ENCODE measurements at places on chromosomes 11 and 22.

DNA sequence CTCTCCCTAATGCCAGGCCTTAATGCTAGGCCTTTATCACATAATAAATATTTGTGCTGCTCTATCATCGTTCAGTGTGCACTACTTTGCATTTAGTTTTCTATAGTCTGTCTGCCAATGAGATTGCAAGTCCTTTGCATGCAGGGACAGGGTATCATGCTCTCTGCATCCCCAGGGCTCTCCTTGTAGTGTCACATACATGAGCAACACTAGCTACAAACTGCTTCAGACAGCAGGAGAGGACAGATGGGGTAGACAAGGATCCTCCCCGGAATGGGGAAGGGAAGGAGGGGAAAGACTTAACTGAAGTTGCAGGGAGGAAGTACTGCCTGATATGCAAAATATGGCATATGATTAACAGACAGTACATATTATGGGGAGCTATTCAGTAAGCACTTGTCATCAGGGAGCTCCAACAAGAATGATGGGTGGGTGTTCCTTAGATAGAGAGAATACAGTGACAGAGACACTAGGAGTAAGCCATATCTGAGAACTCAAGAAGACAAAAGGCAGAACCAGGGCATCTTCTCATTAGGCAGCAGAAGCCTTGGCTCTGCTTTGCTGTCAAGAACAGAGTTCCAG is 42.8 kb downstream of the ZNF202 start:
- DNase-seq = no peak

DNA sequence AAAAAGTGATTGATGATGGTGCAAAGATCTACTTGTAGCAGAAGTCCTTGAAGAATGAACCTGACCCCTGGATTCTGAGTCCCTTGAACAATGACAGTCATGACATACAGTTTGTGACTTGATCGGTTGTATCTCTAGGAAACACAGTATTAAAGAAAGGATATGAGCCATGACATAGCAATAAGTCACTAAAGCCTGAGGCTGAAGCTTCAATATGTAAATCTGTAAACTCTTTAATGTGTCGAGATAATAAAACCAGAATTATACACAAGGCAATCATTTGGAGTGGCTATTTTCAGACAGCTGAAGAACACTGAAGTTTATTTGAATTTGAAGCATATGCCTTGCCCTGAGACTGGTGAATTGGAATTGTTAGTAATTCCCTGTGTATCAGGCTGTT is 911.5 kb upstream of the RAG2 start:
- no peak for DNase-seq

DNA sequence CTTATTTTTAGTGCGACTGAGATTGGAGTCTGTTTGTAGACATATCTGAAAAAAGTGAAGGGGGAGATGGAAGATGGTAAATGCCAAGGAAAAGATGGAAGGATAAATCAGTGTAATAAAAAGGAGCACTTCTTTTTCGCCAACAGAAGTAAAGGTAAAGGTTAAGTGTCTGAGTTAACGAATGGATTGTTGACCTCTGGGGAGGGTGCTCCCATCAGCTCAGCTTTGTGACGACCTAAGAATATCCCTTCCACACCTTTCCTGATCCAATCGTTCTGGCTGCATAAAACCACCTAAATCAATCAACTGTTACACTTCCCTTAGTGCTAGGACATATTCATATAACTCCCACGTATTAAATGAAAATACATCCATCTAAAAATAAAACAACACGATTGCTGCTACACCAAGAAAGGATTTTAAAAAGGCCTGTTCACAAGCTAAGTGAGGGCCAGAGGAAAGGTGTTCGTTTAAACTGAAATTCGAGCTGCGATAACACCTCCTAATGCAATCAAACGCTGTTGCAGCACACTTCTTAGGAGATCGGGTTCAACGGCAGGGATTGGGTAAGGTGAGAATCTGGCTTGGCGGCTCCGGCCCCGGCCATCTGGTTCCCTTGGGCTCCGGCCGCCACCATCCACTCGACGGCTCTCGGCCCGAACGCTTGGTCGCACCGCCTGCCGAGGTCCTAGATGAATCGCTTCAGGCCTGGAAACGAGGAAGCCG is 658 bp downstream of the C11orf71 start:
- no peak for DNase-seq

GRCh38 chr11:70268526-70268925 is 2.0 kb upstream of the PPFIA1 start:
- no peak for DNase-seq

DNA sequence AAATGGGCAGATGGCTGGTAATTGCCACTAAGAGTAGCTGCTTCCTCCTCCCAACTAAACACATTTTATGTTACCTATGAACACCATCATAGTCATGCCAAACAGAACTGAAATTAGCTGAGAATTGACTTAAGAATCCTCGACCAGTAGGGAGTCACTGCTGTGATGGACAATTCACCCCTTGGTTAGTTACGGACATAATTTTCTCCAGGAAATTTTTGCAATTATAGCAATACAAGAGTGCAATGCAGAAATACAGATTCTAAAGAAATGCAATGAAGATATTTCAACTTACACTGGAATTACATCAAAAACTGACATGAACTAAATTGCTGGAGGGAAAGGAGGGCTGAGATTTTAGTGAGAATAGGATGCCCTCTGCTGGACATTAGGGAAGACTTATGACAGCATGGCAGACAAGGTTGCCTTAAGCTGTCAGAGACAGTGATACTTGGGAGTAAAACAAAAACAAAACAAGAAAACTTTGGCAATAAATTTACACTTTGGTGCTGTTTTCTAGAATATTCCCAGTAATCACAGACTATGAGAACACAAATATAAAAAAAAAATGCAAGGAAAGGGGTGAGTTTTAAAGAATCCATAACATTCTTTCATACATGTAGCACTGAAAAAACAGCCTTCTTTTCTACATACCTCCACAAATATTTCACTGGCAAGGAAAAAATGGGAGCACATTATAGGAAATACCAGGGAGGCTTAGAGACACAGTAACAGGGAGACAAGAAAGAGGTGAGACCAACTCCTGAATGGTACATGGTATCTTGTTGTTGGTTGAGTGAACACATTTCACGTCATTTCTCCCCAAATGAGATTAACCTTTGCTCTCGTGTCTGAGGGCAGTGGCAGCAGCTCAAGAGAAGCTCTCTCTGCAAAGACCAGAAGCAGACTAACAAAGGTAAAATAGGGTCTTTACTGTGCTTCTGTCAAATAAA is 11.2 kb upstream of the PPP2R1B start:
- no peak for DNase-seq

DNA sequence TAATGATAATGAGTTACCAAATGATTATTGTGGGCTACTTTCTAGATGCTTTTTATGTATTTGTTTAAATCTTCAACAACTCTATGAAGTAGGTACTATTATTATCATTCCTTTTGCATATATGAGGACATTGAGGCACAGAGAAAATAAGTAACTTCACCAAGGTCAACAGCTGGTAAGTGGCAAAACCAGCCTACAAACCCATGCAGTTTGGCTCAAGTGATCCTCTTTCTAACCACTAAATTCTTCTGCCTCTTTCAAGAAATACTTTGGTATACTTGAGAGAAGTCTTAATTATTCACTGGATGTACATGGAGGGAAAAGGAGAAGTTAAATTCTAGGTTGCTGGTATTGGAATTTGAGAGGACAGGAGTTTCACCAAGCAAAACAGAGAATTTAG is 495.2 kb upstream of the CADM1 start:
- no peak for DNase-seq

- DNase-seq = no peak
Measured at GRCh38 chr22:22507743-22508273, 734 bp downstream of the ZNF280B start.

- DNase-seq = no peak
Measured at GRCh38 chr11:124080327-124081001, 34.8 kb upstream of the VWA5A start.

GRCh38 chr11:95541715-95542114 is 247.9 kb downstream of the FAM76B start:
- no peak for DNase-seq

DNA sequence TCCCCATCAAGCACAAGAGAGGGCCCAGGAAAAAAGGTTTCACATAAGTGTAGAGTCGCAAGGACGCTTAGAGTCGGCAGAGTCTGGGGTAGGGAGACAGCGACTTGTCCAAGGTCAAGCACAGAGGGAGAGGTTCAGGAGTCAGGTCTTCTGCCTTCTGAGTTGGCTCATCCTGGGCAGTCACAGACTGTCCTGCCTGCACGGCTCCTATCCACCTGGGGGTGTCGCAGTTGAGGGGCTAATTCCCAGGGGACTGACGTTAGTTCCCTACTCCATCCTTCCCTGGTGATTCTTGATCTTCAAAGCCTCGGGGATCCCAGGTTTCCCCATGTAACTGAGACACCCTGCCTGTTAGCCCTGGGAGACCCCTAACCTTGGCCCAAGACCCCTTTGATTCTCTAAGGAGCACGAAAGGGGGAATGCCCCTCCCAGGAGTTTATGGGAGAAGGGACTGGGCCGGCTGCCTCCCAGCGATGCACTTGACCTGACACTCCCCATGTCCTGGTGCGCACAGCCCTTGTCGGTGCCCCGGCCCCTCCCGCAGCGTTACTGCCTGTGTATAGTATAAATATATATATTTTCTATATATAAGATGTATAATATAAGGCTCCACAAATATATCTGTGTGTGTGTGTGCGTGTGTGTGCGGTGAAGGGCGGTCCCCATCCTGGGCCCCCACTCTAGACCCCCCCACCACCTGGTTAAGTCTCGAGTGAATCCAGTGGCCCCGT is 14.7 kb upstream of the TAB1 start:
- no peak for DNase-seq

- DNase-seq = no peak
Measured at GRCh38 chr11:126189109-126189929, 22.1 kb downstream of the RPUSD4 start.

DNA sequence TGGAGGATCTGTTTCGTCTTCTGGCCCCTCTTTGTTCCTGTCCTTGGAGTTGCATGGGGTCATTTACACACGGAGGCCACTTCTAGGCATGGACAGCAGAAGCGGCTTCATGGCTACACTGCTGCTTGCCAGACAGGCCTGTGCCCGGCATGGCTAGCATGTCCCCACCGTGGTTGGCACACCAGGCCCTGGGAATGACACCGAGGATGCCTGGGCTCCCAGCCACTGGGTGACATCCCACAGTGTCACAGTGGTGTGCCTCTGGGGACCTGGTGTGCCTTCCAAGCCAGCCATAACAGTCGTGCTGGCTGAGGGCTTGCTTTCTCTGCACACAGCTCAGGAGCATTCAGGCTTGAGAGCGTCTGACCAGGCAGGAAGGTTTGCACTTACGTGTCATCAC is 910.1 kb downstream of the TBC1D22A start:
- no peak for DNase-seq

DNA sequence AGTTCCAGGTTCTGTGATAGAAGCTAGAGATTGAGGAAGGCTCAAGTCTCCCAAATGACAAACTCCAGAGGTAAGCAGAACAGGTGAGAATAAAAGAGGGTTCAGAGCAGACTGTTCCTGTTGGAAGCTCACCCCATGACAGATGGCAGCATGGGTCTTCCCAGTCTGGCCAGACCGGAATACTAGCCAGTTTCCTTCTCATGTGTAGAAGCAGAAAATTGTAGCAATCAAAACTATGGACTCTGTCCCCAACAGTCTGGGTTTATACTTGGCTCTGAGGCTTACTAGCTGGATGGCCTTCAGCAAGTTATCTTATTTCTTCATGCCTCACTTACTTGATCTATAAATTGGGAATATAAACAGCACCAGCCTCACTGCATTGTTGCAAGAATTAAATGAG is 494.8 kb downstream of the MN1 start:
- no peak for DNase-seq

GRCh38 chr11:36349351-36350136 is 53.5 kb downstream of the PRR5L start:
- DNase-seq = no peak

DNA sequence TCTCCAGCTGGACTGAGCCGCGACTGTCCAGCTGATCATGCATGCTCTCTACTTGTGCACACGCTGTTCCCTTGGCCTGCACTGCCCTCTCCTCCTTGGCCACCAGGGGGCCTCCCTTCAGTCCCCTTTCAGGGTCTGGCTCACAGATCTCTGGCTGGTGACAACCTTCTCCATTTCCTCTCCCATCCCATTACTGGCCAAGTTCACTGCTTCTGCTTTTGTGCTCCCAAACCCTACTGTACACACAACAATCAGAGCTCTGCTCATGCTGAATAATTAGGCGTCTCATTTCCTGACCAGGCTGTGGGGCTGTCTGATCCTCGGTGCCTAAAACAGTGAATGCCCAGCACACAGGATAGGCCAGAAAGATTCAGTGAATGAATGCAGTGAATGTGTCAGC is 224.0 kb upstream of the NARS2 start:
- no peak for DNase-seq

- no peak for DNase-seq
Measured at GRCh38 chr11:127000291-127000968, at the start of gene KIRREL3. Gene KIRREL3, minus strand, starts transcription at chr11:127000770.

- no peak for DNase-seq
Measured at GRCh38 chr11:68818181-68818580, 23.5 kb downstream of the CPT1A start.

DNA sequence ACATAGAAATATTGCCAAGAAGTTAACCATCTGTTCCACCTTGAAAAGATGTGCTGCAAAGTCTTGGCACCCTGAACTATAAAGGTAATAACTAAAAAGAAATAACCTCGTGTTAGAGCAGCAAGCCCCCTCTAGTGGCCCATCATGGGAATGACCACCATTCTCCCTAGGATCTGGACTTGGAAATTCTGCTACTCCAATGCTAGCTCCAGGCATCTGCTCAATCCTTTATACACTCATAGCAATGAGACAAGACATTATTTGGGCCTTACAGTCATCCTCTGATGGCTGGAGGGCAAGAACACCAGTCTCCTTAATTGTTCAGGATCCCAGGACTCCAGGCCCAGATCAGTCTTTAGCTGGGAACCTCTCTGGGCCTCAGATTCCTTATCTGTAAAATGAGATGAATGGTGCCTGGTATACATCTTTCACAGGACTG is 76.0 kb downstream of the CWC15 start:
- DNase-seq = no peak

- DNase-seq = no peak
Measured at GRCh38 chr11:130670200-130670599, 221.8 kb downstream of the ADAMTS15 start.

- DNase-seq = no peak
Measured at GRCh38 chr11:65576232-65576866, 496 bp downstream of the EHBP1L1 start.

DNA sequence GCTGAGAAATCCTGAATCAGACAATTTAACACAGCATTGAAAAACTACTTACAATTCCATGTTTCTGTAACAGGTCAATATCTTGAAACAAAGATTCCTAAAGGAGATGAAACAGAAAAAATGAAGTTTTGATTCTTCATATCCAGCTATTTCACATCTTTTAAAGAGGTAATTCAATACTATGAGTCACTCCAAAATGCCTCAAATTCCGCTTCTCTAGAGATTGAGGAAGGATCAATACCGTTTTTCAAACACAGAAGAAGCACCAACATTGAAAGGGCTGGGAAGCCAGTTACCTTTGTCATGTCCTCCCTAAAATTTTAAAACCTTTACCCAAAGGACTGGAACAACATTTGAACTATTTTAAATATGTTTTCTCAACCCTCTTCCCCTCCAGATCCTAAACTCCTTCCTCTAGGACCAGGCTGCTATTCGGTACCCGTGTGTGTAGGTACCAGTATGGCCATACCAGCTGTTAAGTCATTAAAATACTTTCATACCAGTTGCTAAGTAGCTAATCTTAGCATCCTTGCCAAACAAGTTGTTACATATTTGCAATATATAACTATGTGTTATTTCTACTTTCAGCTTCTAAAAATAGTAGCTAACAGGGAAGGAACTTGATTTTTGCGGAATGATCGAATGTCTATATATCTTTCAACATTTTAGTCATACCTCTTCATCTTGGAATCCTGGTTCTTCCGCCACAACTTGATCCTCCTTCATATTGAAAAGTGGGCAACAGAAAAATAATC is 2.3 kb downstream of the DMC1 start:
- DNase-seq = no peak

GRCh38 chr11:86675017-86675416 is 2.6 kb upstream of the ME3 start:
- DNase-seq = no peak

Data from stimulated activated CD4-positive, alpha-beta T cell treated with anti-CD3 and anti-CD28 coated beads, Interleukin-1b, Interleukin-23, amount 100 ng/mL, for 1 hour (primary cell).